Hindlimb muscle (tissue), 1 donor: ENCODE measurements at places on chromosomes 1 and 21.

DNA sequence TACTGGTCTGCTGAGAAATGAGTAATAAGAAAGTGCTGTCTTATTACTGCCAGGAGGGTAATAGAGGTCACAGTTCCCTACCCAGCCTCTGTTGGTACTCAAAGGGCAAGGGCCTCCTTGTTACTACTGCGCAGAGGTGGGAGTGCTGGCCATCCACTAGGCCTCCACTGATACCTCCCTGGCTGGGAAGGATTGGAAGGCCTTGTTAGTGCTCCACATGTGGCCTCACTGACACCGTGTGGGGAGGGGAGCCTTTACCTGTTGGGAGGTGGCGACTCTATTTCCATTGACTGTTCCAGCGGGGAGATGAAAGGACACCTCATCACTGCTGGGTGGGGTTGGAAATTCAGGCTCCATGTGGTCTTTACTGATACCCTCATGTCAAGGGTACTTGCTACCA lies 57.8 kb upstream of the USP24 start:
- DNase-seq, result no peak

DNA sequence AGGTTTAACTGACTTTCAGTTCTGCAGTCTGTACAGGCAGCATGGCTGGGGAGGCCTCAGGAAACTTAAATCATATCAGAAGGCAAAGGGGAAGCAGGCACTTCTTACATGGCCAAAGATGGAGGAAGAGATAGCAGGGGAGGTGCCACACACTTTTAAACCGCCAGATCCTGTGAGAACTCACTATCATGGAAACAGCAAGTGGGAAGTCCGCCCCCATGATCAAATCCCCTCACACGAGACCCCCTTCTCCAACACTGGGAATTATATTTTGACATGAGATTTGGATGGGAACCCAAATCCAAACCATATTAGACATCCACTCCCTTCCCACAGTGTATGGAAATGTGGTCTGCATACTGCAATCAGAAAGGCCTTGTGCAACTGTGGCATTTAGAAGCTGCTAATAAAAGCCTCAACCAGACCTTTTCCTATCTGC lies 148.2 kb downstream of the FCRL5 start:
- DNase-seq, result no peak

- peak; percentile 16 for DNase-seq
These were observed 10.4 kb downstream of the C1orf226 start for GRCh38 chr1:162391790-162392563.

DNA sequence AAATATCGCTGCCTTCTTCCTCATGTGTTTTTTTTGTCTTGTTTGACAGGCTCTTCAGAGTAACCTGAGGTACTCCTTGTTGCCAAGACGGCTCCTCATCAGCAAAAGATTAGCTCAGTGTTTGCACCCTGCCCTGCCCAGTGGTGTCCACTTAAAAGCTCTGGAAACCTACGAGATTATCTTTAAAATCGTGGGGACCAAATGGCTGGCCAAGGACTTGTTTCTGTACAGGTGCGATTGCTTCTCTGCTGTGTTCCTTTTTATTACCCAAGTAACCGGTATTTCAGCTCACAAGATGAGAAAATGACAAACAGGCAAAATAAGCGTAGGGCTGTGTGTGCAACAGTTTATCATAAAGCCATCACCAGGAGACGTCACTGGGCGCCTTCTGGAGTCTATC lies 42.4 kb downstream of the DOP1B start:
- DNase-seq, result no peak

DNA sequence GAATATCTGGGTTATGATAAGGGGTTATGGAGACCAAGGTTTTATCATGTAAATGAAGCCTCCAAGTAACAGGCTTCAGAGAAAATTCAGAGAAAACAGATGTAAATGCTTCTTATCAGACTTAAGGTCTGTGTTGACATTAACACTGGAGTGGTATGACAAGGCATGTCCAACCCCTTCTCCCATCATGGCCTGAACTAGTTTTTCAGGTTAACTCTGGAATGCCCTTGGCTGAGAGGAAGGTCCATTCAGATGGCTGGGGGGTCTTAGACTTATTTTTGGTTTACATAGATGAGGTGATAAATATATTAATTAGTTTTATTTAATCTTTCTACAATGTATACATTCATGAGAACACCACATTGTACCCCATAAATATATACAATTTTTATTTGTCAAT lies 399.6 kb downstream of the TBX15 start:
- DNase-seq, result no peak

- peak; percentile 34 for DNase-seq
These were observed 45.0 kb upstream of the DNAJC6 start for GRCh38 chr1:65264197-65264929.

DNA sequence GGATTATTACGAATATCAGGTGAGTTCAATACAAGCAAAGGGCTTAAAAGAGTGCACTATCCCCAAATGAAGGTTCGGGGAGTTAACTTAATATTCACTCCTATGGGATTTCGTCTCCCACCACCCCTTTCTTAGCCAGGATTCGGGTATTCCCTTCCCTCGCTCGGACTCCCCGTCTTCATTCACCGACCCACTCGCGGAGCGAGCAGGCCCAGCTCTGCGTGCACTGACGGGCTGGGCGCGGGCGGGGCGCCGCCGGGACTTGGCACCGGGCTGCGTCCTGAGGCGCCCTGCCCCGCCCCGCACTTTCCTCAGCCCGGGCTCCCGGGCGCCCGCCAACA lies 7.7 kb upstream of the MPZL1 start:
- no peak for DNase-seq

GRCh38 chr1:115539061-115539460 lies 102.7 kb upstream of the VANGL1 start:
- no peak for DNase-seq

GRCh38 chr1:44467566-44467965 lies 62.5 kb downstream of the RNF220 start:
- peak; percentile 51 for DNase-seq

DNA sequence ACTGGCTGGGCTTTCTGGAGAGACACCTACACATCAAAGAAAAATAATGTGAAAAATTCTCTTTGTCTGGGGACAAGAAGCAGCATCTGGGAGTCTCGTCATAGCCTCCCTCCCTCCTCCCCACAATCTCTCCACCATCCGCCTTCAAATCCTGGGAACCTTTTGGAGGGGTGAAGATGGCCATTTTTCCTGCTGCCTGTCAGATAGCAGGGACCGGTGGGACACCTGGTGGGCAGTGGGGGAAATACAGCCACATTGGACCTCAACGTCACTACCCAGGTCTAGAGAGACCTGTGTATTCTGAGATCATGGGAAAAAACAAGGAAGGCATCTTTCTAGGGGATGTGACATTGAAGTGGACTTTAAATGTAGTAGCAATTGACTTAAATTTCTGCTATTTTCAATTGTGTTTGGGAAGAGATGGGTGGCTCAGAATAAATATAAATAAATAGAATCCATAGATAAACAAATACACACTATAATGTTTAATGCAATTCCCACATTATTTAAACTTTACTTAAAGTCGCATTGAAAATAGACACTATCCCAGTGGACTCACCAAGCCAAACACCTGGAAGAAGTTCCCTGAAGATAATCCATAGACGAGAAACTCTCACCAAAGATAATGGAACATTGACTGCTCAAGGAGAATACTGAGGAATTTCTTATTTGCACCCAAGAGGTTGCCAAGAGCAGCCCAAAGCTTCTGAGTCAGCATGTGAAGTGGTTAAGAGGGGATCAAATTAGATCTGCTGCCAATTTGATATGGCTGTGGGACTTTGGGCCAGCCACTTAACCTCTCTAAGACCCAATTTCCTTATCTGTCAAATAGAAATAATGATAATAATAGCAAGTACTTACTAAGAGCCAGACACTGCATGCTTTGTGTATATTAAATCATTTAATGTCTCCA lies 147.6 kb upstream of the CAMK1G start:
- peak; percentile 50 for DNase-seq

DNA sequence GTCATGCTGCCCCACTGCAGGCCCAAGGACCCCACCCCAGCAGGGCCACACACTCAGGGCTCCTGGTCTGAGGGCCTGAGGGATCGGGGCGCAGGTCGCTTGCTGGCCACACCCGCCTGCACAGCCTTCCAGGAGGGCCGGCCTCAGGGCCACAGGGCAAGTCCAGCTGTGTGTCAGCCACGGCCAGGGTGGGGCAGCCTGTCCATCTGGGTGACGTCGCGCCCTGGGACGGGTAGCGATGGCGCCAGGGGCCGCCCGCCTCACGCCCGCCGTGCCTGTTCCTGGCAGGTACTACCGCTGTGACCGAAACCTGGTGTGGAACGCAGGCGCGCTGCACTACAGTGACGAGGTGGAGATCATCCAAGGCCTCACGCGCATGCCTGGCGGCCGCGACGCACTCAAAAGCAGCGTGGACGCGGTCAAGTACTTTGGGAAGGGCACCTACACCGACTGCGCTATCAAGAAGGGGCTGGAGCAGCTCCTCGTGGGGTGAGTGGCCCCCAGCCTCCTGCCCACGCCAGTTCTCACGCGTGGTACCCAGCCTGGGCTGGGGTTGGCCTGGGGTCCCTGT lies 2.5 kb downstream of the COL6A1 start:
- no peak for DNase-seq

- no peak for DNase-seq
These were observed 18.3 kb downstream of the CACNA1E start for GRCh38 chr1:181501612-181502011.

DNA sequence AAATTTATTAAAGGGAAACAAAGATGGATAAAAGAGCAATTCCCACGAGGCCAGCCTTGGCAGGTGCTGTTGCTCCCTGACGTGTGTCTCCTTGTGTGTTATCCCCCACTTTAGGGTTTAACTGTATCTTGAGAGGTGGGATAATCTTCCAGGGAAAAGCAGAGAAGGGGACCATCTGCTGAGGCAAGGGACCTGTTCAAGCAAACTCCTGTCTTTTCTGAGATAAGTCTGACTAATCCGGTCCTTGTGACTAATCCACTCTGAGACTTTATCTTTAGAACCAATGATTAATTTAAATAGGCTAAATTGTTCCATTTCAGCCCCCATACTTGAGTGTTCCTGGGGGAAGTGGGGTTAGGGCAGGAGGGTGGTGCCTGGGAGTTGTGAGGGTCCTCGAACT lies 163.6 kb downstream of the CAMTA1 start:
- DNase-seq, result no peak

DNA sequence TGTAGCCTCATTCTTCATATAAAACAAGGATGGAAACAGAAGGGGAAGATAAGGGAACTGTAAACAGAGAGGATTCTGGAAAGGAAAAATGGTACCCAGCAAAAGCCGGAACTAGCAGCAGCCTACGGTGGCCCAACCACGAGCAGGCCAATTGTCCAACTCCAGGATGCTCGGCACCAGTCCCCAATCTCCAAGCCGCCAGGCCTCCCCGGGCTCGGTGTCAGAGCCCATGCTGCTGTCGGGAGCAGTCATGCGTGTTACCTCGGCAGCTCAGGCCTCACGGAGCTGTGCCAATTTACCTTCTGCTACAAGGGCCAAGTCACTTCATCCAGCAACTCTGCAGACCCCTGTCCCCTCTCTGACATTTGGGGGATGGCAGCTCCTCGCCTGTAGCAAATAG lies 130.8 kb downstream of the ZBTB18 start:
- no peak for DNase-seq

GRCh38 chr21:15282665-15283064 lies 217.9 kb upstream of the NRIP1 start:
- no peak for DNase-seq

- no peak for DNase-seq
These were observed 6.1 kb upstream of the PSEN2 start for GRCh38 chr1:226864311-226864710.

GRCh38 chr21:14753466-14754258 lies 207.5 kb upstream of the SAMSN1 start:
- DNase-seq, result no peak

- DNase-seq, result no peak
These were observed 3.3 kb upstream of the IL23R start for GRCh38 chr1:67162954-67163353.

GRCh38 chr1:19960591-19960990 lies 18.8 kb downstream of the PLA2G2A start:
- no peak for DNase-seq

GRCh38 chr1:178538192-178538916 lies 25.4 kb downstream of the TEX35 start:
- DNase-seq, result no peak

DNA sequence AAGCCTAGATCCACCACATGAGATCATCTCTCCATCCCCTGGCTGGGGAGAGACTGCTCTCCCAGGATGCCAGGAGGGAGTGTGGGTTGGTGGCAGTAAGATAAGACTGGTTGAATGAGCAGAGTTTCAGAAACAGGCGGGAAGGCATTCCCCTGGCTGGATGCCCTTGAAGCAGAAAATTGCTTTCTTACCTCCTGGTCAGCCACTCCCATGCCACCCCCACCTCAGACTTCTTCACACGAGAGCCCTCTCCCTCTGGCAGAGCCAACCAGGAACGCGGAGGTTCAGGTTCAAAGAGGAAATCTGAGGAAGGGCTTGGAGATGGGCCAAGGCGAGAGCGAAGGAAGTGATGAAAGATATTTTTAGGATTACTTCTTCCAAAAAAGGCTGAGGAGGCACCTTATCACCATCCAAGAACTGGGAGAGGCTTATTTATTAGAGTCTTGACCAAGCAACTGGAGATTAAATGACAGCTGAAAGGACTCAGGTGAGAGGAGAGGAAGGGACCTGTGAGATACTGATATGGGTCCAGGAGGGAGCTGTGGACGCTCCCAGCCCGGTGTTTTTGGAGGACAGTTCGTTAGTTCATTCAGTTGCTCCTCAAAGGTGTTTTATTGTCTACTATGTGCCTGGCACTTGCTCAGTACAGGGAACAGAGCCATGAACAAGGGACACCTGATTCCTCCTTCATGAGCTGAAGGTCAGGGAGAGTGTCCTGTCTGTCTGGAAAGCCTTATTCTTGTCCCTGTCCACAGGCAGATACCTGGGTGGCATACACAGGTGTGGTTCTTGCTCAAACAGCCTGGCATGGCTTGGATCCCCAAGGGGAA lies 18.9 kb upstream of the SLC26A9 start:
- no peak for DNase-seq

- DNase-seq, result no peak
These were observed 95.5 kb downstream of the GRIK3 start for GRCh38 chr1:36938819-36939218.

- DNase-seq, result no peak
These were observed 16.6 kb upstream of the S100A11 start for GRCh38 chr1:152053375-152053774.

DNA sequence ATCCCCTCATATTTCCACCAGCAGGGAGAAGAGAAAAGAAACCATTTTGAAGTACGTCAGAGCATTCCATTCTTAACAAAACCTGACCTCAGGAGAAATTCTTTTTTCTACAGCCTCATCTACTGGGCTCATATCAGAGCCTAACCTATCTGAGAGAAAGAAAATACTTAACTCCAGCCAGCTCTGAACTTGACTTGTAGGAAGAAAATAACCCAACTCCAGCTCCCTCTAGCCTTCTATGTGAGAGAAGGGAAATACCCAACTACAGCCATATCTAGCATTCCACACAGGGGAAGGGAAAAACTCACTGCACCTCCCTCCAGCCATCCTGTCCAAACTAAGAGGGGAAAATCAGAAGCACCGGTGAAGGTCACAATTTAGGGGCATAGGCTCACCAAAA lies 57.7 kb downstream of the SPATA6 start:
- DNase-seq, result no peak

DNA sequence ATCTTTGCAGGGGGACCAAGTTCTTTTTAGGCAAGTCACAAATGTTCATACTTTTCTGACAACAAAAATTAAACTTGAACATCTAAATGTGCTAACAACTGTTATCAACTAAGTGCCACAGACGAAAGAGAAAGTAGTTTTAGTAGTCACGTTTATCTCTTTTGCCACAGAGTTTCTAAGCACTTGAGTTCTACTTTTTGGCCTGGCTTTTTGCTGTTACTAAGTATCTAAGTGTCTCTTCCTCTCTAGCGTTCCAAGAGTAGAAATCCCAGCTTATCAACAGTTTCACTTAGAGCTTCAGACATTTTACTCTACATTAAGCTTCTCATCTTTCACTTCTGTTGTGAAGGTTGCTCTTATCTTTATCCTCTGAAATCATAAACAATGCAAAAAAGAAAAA lies 34.2 kb downstream of the GATAD2B start:
- no peak for DNase-seq
